ENCODE measurements at places on chromosomes 6 and 20.

- no peak for DNase-seq
These were observed 704.8 kb upstream of the SLC35B3 start for GRCh38 chr6:9140172-9140571.

GRCh38 chr6:97215157-97215769 is 67.8 kb downstream of the MMS22L start:
- DNase-seq, result no peak

- DNase-seq, result no peak
These were observed 144.2 kb downstream of the MYO6 start for GRCh38 chr6:75893058-75893775.

DNA sequence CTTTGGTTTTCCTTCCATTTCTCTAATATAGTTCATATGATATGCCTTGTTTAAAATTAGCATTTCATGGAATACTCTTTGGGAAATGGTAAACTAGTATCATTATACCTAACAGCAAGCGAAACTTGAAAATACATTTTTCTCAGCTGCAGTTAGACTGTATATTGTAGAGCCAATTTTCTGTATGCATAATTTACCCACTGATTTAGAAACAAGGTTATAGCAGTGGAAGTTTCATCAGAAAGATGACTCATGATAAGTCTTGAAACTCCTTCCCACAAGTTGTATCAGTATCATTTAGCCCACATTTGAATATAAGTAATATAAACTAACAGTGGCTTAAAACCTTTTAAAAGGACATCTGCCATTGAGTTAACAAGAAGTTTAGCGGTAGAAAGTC is 164.8 kb upstream of the BMP5 start:
- DNase-seq, result no peak

GRCh38 chr6:41535766-41536165 is 10.4 kb upstream of the FOXP4 start:
- no peak for DNase-seq

DNA sequence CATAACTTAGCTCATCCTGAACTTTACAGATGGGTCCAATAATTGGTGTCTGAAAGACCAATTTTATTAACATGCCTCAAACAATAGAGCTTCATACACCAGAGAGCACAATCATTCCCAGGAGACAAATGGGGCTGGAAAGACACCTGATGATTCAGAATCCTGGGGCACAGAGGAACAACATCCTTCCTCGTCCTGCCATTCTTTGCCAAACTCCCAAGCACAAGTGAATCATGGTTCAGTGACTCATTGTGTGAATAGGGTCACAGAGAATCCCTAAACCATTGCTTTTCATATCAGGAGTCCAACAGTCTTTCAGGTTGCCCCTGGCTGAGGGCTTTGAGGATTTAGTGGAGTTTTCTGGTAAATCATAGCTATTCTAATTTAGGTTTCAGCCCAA is 266.4 kb upstream of the BMP2 start:
- no peak for DNase-seq

DNA sequence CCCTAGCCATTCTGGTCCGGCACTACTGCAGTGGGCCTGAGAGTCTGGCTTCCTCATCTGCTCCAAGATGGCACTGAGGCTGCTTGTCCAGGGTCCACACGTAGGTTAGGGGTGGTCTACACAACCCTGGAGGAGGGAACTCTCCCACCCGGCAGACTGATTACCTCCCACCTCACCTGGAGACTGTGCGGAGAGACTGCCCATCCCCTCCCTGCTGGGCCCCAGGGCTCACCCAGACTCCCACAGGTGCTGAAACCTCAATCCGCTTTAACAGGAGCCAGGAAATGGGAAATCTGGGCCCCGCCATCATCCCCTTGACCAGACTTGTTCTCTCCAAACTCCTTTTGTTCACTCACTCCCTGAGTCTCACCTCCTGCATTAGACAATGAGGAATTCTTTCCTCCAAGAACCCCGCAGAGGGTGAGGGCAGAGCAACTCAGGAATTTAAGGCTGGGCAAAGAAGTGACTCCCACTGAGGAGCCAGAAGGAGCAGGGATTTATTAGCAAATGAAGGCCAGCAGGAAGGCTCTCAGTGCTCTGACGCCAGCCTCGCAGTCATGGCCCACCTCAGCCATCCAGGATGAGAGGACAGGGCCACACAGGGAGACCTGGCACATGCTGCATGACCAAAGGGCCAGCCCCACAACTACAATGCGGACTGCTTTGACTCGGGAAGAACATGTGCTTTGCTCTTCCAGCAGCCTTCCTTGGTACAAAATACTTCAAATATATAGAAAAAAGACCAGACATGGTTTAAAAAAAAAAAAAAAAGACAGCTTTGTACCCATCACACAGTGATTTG is 53.0 kb downstream of the CDK5RAP1 start:
- DNase-seq, result no peak

- DNase-seq, result no peak
These were observed 23.7 kb downstream of the POM121L2 start for GRCh38 chr6:27288136-27289044.

GRCh38 chr6:92181347-92181746 is 1238.0 kb downstream of the EPHA7 start:
- no peak for DNase-seq

DNA sequence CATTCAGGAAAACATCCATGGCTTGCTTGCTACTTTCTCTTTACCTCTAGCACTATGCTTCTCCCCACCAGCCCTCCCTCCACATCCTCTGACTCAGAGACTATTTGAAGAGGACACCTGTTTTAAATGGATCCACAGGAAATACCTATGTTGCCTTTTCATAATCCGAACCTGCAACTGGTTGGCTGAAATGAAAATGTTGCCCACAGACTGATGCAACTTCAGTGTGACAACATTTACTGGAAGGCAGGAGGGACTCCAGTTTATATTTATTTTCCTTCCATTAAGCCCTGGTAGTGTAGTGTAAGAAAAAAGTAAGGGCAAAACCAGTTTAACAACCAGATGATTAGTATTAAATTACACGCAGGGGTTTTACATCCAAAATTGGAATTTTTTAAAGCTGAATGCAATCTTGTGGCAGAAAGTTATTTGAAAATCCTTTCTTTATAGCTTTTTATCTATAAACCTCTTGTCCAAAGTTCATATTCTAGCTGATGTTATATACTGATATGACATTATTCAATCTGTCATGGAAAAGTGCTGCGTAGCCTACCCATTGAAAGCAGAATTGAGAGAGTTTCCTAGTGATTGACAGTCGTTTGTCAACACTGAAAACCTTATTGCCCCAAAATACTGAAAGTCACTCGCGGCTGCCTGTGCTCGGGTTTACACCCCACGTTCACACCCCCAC is 881 bp upstream of the AIG1 start:
- DNase-seq, result peak; percentile 11

DNA sequence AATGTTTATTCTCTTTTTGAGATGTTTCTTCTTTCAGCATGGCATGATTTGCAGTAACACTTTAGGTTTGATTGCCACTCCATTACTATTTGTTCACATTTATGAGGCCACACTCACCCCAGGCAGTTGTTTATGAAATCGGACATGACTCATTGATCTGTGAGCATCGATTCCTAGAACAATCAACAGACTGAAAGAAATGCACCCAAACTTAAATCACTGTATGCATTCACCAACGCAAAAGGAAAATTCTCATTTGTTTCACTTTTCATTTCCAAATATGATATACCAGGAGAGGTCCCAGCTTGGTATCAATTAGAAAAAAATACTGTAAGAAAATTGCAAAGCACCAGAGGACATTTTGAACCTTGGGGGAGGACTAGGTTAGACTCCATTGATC is 5.4 kb upstream of the GJA10 start:
- no peak for DNase-seq

GRCh38 chr20:2845607-2846006 is 5.1 kb downstream of the VPS16 start:
- no peak for DNase-seq

GRCh38 chr6:4606821-4607704 is 169.1 kb upstream of the CDYL start:
- DNase-seq, result no peak

GRCh38 chr20:31698803-31699718 is 23.6 kb downstream of the BCL2L1 start:
- DNase-seq, result no peak

DNA sequence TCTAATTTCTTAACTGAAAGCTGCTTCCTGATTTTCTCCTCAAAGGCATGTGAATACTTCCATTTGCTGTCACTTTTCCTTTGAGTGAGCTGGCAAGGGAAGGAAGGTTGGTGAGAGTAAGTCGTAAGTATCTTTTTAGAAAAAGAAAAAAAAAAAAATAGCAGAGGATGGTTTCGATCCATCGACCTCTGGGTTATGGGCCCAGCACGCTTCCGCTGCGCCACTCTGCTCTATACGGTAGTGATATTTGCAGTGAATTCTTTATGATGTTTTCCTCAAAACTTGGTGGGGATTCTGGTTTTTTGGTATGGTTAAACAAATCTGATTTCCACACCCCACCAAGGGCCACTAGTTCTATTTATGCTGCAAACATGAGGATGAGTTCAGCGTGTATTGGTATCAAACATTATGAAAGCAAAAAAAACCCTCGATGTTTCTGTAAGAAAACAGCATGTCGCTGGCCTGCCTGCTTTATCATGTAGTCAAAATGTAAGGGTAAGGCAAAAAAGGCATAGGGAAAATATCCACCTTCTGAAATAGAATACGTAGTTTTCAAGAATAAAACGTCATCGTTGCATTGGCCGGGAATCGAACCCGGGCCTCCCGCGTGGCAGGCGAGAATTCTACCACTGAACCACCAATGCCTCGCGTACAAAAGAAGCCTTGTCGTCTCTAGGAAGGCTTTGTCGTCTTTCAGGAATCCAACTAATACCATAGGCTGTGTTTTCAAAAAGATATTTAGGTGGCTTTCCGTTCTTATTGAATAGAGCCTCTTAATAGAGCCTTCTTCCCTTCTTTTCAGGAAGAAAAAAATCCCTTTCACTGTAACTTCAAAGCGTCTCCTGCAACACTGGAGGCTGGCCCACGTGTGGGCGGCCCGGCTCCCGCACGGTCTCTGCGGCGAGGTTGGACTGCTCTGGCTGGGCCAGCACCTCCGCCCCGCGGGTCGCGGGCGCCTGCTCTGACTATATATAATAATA is 9.6 kb downstream of the OR2B2 start:
- DNase-seq, result peak; percentile 77

GRCh38 chr6:91802431-91802830 is 1215.6 kb upstream of the MAP3K7 start:
- DNase-seq, result no peak

DNA sequence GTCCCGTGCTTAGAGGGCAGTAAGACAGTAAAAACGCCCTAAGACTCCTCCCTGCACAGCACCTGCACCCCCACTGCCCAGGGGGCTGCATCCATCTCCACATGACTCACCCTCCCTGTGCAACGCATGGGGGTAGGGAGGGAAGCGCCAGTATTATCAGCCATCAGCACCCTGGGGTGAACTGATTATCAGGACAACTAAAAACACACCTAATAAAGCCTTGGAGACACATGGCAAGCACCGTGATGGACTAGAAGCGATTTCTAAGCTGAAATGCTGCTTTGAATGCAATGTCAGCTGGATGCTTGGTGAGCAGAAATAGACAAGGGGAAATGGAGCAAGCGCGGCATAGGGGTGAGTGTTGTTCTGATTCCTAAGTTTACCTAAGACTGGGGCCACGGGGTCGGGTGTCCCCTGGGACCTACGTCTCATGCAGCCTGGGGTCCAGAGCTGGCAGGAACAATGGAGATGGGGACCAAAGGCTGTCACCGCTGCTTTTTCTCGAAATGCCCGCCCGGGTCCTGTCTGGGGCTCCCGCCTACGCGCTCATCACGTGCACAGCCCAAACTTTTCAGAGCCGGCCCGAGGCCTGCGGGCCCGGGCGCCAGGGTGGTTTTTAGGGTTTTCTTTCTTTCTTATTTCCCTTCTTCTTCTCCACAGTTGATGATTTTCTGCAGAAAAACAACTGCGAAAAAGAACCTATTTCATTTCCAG is 702 bp upstream of the TNFAIP3 start:
- no peak for DNase-seq

GRCh38 chr6:143205585-143205984 is 144.9 kb downstream of the AIG1 start:
- DNase-seq, result no peak

GRCh38 chr6:159174263-159174969 is 5.2 kb downstream of the FNDC1 start:
- peak; percentile 70 for DNase-seq

DNA sequence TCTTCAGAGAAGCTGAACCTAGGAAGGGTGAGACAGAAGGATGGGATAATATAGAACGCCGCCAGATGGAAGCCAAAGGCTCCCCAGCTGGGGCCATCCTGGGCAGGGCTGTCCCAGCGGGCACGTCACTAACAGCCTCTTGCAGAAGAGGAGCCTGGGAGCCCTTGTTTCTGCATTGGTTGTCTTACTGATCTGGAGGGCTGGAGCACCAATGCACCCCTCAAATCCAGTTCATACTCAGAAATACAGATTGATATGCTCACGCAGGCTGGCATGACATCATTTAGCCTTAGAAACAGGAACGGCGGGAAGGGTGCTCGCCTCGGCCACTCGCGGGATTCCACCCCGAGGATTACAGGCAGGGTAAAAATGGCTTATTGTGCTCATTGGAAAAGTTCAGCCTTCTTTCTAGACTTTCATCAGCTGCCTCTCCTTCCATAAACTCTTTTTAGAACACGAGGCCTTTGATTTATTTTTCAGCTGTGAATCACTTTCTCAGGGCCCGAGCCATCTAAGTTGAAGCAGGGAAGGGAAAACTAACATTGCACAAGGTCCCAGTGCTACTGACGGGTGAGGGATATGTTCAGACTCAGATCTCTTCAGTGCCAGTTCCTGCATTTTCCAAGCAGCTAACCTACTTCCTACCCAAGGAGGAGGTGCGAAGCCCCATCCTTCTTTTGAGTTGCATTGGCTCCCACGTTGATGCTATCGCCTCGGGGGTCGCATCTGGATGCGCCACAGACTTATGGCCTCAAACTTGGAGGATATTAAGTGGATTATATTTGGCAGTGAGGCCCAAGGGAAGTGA is 82.3 kb downstream of the GMPR start:
- DNase-seq, result no peak

DNA sequence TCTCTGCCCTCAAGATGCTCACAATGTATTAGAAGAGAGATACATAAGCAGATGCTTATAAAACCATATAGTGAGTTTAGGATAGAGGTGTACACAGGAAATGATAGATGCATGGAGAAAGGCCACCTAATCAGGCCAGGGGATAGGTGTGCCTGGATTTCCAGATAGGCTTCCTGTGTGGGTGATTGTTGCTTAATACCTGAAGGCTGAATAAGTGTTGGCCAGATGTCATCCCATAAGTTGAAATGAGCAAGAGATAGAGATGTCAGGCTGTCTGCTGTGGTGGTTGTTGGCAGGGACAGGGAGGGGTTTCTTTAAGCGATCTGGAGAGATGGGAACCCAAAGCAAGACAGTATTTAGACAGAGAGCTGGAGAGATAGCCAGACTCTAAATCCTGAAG is 109.8 kb upstream of the SGK1 start:
- no peak for DNase-seq

DNA sequence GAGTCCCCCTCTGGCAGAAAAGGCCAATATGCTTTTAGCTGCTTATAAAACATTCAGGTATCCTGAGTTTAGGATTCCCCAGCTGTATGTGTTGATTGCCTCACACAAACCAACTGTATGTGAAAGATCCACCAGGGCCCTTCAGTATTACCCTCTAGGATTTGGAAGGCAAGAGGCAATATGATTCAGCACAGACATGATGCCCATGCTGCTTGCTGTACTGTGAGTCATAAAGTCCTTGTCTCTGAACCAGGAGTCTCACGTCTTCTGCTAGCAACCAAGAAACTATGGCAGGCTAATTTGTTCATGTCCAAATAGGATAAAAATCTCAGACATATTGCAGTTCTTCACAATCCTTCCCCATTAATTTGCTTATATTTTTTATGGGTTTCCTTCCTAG is 789.2 kb upstream of the SLC35B3 start:
- DNase-seq, result no peak

GRCh38 chr20:33338467-33339258 is 55.6 kb downstream of the BPIFB1 start:
- no peak for DNase-seq

GRCh38 chr6:23176883-23177282 is 607.5 kb downstream of the HDGFL1 start:
- no peak for DNase-seq

All from stimulated activated CD4-positive, alpha-beta T cell treated with anti-CD3 and anti-CD28 coated beads, Interleukin-15, amount 100 ng/mL, for 48 hours (primary cell).